Stimulated activated CD4-positive, alpha-beta T cell treated with anti-CD3 and anti-CD28 coated beads, Interleukin-4, amount 100 ng/mL, for 4 hours (primary cell): ENCODE measurements at places on chromosomes 7 and 10.

GRCh38 chr7:42075418-42075817 is 161.6 kb downstream of the GLI3 start:
- DNase-seq: no peak

- no peak for DNase-seq
These were observed 825 bp downstream of the FEZF1 start for GRCh38 chr7:122303531-122304318.

DNA sequence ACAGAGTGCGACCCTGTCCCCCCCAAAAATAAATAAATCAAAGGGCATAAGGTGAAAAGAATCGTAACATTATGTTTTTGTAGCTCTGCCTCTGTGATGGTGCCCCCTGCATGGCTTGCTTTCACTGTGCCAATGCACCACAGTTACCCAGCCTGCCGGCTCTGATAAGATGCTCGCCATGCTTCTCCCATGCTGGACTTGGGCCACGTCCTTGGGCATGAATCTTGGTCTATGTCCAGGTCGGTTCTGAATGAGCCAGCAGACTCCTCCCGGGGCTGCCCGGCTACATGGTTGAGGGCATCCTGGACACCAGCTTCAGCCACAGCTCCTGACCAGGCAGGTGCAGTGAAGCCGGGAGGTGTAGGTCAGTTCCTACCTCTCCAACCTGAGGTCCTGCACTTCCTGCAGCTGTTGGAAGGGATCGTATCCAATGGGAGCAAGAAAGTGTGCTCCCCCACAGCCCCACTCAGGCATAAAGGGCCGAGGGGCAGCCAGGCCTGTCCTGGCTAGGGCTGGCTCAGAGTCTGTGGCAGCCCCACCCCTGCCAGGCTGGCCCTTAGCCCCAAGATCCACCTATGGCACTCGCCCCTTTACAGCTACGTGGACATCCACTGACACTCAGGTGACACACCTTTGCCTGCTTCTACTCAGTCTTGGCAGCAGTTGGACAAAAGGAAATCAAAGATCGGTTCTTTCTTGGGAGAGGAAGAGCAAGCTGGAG is 34.1 kb downstream of the CHST3 start:
- no peak for DNase-seq

- no peak for DNase-seq
These were observed 57.5 kb downstream of the AGMO start for GRCh38 chr7:15504351-15504750.

GRCh38 chr7:155766386-155766785 is 45.9 kb downstream of the SHH start:
- DNase-seq: no peak

- DNase-seq: no peak
These were observed 2.0 kb upstream of the GIMAP4 start for GRCh38 chr7:150565239-150565638.

- DNase-seq: no peak
These were observed 741.8 kb downstream of the SUGCT start for GRCh38 chr7:40876601-40877000.

DNA sequence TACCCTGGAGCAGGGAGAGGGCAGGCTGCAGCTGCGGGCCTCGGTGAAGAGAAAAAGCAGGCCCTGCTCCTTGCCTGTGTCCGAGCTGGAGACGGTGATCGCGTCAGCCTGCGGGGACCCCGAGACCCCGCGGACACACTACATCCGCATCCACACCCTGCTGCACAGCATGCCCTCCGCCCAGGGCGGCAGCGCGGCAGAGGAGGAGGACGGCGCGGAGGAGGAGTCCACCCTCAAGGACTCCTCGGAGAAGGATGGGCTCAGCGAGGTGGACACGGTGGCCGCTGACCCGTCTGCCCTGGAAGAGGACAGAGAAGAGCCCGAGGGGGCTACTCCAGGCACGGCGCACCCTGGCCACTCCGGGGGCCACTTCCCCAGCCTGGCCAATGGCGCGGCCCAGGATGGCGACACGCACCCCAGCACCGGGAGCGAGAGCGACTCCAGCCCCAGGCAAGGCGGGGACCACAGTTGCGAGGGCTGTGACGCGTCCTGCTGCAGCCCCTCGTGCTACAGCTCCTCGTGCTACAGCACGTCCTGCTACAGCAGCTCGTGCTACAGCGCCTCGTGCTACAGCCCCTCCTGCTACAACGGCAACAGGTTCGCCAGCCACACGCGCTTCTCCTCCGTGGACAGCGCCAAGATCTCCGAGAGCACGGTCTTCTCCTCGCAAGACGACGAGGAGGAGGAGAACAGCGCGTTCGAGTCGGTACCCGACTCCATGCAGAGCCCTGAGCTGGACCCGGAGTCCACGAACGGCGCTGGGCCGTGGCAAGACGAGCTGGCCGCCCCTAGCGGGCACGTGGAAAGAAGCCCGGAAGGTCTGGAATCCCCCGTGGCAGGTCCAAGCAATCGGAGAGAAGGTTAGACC is 138.0 kb upstream of the STK17A start:
- no peak for DNase-seq

DNA sequence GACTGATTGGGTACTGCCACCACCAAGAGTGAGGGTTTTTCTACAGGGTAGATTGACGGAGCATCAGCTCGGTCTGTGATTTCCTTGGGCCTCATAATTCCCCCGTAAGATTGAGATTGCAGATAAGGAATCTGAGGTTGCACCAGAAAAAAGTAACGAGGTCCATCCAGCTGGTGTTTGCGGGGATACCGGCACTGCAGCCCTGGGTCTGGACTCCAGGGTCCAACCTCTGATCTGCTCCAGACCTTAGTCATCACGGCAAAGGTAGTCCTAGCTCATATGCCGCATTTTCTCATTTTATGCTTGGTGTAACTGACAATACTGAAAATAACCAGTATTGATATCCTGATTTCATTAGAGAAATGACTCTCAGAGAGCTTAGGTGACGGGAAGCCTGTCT is 3.9 kb downstream of the CARD11 start:
- no peak for DNase-seq

GRCh38 chr10:100792574-100792973 is 47.2 kb downstream of the PAX2 start:
- DNase-seq: no peak

- no peak for DNase-seq
These were observed 45.3 kb downstream of the PDLIM1 start for GRCh38 chr10:95245425-95246055.

- peak; percentile 45 for DNase-seq
These were observed 55.1 kb upstream of the ZPBP start for GRCh38 chr7:50147951-50148808.

GRCh38 chr10:1788401-1788800 is 51.1 kb upstream of the ADARB2 start:
- DNase-seq: no peak
